ENCODE measurements at places on chromosomes 7 and 10. TPM values are rescaled to one million over a fixed set of nuclear protein-coding genes. Genes with fewer than 3 reads are reported as not detected.

TMEM26 gene
- polyA plus RNA-seq, result 0.06 TPM

SFTPA1 gene
- not detected for polyA plus RNA-seq

GRB10 gene
- polyA plus RNA-seq, result 5.1 TPM

SEMA3E gene
- 0.05 TPM for polyA plus RNA-seq
